ENCODE measurements at places on chromosomes 12 and 14. TPM values are rescaled to one million over a fixed set of nuclear protein-coding genes. Genes with fewer than 3 reads are reported as not detected.

Gene ZC3H10
- total RNA-seq = 3.5 TPM

Gene REM2
- total RNA-seq = not detected

Gene POP5
- 66.2 TPM for total RNA-seq

Gene TGM1
- 0.86 TPM for total RNA-seq

Gene ZBTB42
- 3.9 TPM for total RNA-seq

Gene DNAJC22
- 3.1 TPM for total RNA-seq

Gene TAS2R43
- total RNA-seq = not detected

Gene GPR137C
- 0.81 TPM for total RNA-seq

Gene TCL1B
- total RNA-seq = not detected

Gene GDF3
- not detected for total RNA-seq

Gene CCDC198
- not detected for total RNA-seq

Gene KERA
- total RNA-seq = not detected

Gene TMEM117
- 12.0 TPM for total RNA-seq

Gene IGF1
- not detected for total RNA-seq

Gene TMEM253
- total RNA-seq = not detected

Gene VRTN
- not detected for total RNA-seq

Gene CACNA1C
- 1.4 TPM for total RNA-seq

Gene KIF26A
- total RNA-seq = 1.1 TPM

Gene RERG
- not detected for total RNA-seq

Gene SLC17A8
- total RNA-seq = not detected

Gene SYNE3
- 2.8 TPM for total RNA-seq

Gene DBX2
- total RNA-seq = not detected
